CD4-positive, alpha-beta T cell treated with Interleukin-12 subunit alpha and Interleukin-12 subunit beta, for 1 hour (primary cell): ENCODE measurements at places on chromosomes 6 and 20.

DNA sequence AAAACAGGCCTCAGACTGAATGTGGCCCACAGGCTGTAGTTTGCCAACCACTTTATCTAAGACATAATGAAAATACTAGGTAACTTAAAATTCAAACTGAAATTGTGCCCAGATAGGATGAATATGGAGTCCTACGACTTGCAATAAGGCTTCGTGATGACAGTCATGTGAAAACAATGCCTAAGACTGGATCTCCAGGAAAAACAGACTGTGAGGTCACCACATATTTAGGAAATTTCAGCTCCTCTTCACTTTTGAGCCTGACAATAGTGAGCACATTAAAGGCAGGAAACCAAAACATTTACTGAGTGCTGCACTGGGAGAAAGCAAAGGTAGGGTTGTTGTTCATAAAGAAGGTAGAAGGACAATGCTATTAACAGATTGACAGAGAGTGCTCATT is 50.0 kb downstream of the RTN4IP1 start:
- no peak for DNase-seq

- DNase-seq: no peak
These were observed 12.1 kb upstream of the MRPS18A start for GRCh38 chr6:43699564-43700186.

DNA sequence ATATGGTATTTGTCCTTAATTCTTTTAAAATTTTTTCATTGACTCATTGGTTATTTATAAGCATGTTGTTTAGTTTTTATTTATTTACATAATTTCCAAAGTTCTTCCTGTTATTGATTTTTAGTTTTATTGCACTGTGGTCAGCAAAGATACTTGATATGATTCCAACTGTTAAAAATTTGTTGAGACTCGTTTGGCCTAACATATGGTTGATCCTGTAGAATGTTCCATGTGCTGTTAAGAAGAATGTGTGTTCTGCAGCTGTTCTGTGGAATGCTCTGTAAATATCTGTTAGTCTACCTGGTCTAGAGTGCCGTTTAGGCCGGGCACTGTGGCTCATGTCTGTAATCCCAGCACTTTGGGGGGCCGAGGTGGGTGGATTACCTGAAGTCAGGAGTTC is 197.7 kb downstream of the CD109 start:
- no peak for DNase-seq

DNA sequence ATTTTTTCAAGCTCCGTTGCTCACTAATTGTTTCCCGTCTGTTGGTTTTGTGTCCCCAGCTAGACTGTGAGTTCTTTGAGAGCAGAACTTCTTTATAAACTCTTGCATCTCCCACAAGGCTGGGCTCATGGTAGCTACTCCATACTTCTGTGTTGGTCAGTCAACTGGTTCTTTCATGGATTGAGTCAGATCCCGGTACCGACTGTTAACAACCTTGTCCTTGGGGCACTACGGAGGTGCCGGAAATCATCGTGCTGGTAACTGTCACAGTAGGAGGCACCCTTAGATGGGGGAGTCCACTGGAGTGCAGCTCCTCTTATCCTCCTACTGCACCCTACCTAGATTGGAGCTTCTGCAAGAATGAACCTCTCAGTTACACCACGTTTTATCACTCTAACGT is 8.6 kb upstream of the STX16 start:
- no peak for DNase-seq

GRCh38 chr6:166584853-166585429 is 1.5 kb downstream of the RAMACL start:
- DNase-seq: no peak

- DNase-seq: no peak
These were observed 49.2 kb downstream of the CDKAL1 start for GRCh38 chr6:20583444-20583800.

- DNase-seq: no peak
These were observed 107.0 kb downstream of the OLIG3 start for GRCh38 chr6:137387096-137387764.

DNA sequence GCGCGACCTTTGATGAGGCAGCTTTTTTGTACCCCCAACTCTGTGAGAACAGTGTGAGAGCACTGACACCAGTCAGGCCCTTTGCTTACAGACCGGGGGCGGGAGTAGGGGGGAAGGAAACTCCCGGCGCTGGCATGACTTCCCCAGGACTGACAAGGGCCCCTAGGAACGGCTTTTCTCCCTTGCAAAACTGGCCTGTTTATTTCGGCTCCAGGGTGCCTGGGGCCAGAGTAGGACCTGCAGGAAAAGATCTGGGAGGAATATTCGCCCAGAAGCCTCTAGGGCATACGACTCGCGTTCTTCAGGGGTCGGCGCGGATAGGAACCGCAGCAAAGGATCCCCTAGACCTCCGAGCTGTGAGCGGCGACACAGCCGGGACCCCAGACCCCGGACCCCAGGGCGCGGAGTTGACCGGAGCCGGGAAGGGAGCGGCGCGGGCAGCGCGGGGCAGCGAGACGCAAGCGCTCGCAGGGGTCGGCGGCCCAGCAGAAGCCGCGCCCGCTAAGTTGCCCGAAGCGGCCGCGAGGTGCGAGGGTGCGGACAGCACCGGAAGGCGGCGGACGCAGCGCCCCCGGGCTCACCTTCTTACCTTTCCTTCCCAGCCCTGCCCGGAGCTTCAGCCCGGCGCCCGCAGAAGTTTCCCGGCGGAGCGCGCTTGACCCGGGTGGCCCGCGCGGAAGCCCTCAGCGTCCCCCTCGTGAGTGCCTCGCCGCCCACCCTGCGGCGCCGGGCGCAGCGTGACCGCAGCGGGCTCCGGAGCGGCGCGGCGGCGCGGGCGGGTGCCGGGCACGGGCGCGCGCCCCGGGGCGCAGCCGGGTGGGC is at the start of gene POPDC3:
Gene POPDC3 (minus strand): TSS at position 771 of the 822 bp plus-strand sequence. CDS start 18,105 bp downstream, outside the sequence.
- DNase-seq: no peak
